ENCODE measurements at places on chromosomes 1 and 21. TPM values are rescaled to one million over a fixed set of nuclear protein-coding genes. Genes with fewer than 3 reads are reported as not detected.

KCNJ10 gene
- total RNA-seq, result not detected

KCNH1 gene
- 2.4 TPM for total RNA-seq

LEFTY1 gene
- total RNA-seq, result 0.48 TPM

GPR25 gene
- not detected for total RNA-seq

FCGR3A gene
- total RNA-seq, result not detected

SLC35F3 gene
- 4.1 TPM for total RNA-seq

ALPL gene
- total RNA-seq, result 0.25 TPM

LRRC53 gene
- total RNA-seq, result not detected

CLCA4 gene
- total RNA-seq, result not detected

FMN2 gene
- total RNA-seq, result 2.8 TPM

PRELP gene
- not detected for total RNA-seq

GSTM1 gene
- not detected for total RNA-seq

MTARC1 gene
- 11.3 TPM for total RNA-seq

SPSB1 gene
- 26.3 TPM for total RNA-seq

ATAD3C gene
- not detected for total RNA-seq

Measured in A549 treated with RU486 at 1 μM for 4 hours (cell line).